ENCODE measurements at places on chromosomes 3 and 15.
A peak's percentile ranks its signal among the peaks of the same experiment; 100 is the strongest.

DNA sequence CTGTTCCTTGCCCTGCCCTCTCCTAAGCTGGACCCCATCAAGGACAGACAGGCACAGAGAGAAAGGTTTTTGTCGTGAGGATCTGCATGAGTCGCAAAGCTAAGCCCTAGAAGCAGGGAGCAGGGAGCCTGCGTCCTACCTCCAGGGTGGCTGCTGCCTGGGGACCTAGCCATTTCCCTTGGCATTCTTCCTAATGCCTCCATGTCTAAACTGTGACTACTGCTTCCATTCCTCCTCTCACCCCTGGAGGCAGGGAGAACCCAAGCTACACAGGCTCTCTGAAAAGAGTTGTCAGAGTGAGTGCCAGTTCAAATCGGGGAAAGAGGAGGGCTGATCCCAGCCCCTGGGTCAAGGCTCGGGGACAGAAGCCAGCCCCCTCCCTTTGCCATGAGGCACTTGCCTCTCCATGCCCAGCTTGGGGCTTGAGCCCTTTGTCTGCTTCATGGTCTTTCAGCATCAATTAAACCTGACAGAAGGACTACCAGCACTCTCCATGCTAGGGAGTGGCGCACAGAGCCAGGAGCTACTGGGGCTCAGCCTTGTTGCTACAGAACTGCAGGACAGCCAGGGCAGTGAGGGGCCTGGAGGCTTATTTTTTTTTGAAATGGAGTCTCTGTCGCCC, 2.4 kb downstream of the GCHFR start:
- H3K4me1 ChIP-seq = peaks cover 43% of the 10 kb centered on the region
- no peak overlapping the region for H3K27ac ChIP-seq
- H3K36me3 ChIP-seq = peaks cover 46% of the 10 kb centered on the region
- DNase-seq = peak; percentile 49

GRCh38 chr15:74013374-74013894, 18.9 kb downstream of the PML start:
- H3K27me3 ChIP-seq = no peaks in the 10 kb centered on the region
- DNase-seq = no peak
- H3K27ac ChIP-seq = peak overlapping the region; percentile 17
- peaks cover 15% of the 10 kb centered on the region for H3K36me3 ChIP-seq

- no peak overlapping the region for H3K27ac ChIP-seq
- no peaks in the 10 kb centered on the region for H3K4me1 ChIP-seq
- no peak overlapping the region for H3K4me3 ChIP-seq
- DNase-seq = peak; percentile 58
- no peaks in the 10 kb centered on the region for H3K36me3 ChIP-seq
Observed at GRCh38 chr3:130341388-130341787, 4.1 kb upstream of the COL6A5 start.

- H3K27me3 ChIP-seq = no peaks in the 10 kb centered on the region
- DNase-seq = peak; percentile 69
- H3K4me3 ChIP-seq = no peak overlapping the region
Observed at GRCh38 chr3:8441969-8442559, 59.6 kb upstream of the LMCD1 start.

DNA sequence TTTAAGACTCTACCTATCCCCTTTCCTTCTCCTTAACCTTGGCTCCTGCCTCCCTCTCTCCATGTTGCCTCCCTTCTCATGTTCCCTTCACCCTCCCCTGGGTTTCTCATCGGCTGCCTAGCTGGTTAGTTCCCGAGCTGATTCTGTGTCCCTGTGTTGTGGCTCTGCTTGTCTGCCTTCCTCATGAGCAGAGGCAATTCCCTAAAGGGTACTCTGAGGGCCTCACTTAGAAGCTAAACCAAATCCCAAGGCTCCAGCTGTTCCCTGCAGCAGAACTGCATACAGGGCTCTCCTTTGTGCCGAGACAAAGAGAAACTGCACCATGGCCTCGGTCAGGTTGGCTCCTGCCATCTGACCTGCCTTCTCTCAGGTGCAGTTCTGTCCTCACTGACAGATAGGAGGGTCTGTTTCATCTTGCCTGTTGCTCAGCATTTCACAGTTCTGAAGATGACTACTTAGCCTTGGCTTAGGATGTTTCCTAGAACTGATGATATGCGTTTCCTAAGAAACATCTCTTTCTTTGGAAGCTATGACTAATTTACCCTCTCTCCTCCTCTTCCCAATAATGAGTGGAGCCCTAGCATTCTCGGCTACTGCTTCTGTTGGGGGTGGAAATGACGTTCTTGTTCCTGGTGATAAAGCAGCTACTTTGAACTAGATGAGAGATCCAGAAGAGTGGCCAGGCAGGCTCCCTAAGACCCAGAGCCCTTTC, 27.1 kb downstream of the DUOX1 start:
- DNase-seq = peak; percentile 19
- peak overlapping the region; percentile 20 for H3K27ac ChIP-seq
- H3K36me3 ChIP-seq = peaks cover 13% of the 10 kb centered on the region
- no peaks in the 10 kb centered on the region for H3K27me3 ChIP-seq
- H3K4me1 ChIP-seq = peaks cover 29% of the 10 kb centered on the region

Measured in MCF 10A (cell line).